ENCODE measurements at places on chromosomes 7 and 10. TPM values are rescaled to one million over a fixed set of nuclear protein-coding genes. Genes with fewer than 3 reads are reported as not detected.

Gene SLC29A3
- total RNA-seq = 3.9 TPM

Gene TAS2R5
- 0.26 TPM for total RNA-seq

Gene KLLN
- total RNA-seq = 0.23 TPM

Gene TAC1
- total RNA-seq = not detected

Gene ELN
- total RNA-seq = not detected

Gene CHST12
- total RNA-seq = 12.2 TPM

Gene UBTD1
- 32.3 TPM for total RNA-seq

Gene CFAP43
- total RNA-seq = 0.44 TPM

DNA sequence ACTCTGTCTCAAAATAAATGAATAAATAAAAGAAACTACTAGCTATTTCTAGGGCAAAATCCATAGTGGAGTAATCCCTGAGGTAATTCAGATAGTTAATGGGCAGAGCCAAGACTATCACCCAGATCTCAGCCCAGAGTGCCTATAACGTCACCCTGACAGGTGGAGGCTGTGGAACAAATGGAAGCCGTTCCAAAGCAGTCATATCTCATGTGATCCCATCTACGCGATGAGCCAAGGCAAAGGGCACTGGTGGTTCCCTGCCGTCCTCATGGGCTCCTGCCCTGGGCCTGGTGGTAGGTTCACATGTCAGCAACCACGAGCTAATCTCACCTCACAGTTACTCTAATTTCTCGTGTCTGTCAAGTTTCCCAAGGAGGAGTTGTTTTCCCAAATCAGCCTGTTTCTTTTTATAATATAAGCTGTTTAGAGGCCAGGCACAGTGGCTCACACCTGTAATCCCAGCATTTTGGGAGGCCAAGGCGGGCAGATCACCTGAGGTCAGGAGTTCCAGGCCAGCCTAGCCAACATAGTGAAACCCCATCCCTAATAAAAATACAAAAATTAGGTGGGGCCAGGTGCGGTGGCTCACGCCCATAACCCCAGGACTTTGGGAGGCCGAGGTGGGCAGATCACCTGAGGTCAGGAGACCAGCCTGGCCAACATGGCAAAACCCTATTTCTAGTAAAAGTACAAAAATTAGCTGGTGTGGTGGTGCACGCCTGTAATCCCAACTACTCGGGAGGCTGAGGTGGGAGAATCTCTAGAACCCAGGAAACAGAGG lies 22.5 kb upstream of the ASCC1 start:
- H3K27me3 ChIP-seq = no peaks in the 10 kb centered on the region
- peaks cover 9% of the 10 kb centered on the region for H3K36me3 ChIP-seq
- H3K4me3 ChIP-seq = no peak overlapping the region
- no peak overlapping the region for H3K27ac ChIP-seq

DNA sequence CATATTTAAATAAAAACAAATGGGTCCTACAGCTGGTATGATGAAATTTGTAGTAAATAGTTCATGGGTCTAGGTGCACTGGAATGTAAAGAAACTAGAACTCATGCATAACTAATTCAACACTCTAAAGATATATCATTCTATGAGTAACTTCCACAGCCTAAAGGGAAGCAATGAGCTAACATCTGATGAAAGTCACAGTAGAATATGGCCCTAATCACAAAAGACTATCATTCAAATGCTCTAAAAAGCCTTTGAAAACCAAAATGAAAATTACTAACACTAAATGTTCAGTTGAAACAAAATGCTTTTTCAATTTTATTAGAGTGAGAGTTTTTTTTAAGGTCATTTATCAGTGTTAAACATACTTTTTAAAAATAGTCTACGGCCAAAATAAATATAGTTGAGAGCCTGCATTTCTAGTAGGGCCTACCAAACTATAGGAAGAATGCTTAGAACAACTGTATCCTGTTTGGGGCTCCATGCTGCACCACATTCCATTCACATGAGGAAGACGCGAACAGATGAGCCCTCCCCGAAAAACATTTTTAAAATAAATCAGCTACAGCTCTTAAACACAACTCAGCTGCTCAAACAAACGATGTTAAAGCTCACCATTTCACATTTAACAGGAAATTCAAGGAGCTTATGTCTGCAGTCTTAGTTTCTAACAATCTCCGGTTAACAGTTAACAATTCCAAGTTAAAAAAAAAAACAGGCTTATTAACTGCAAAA lies 134.5 kb downstream of the NRBF2 start:
- H3K27ac ChIP-seq = peak overlapping the region; percentile 76
- peaks cover 3% of the 10 kb centered on the region for H3K36me3 ChIP-seq

- no peak for DNase-seq
- no peak overlapping the region for H3K27ac ChIP-seq
- peaks cover 6% of the 10 kb centered on the region for H3K4me1 ChIP-seq
- no peaks in the 10 kb centered on the region for H3K27me3 ChIP-seq
- H3K36me3 ChIP-seq = peaks cover 18% of the 10 kb centered on the region
These were observed 95.3 kb downstream of the LRRC4 start for GRCh38 chr7:127935847-127936376.

- no peak overlapping the region for H3K27ac ChIP-seq
- no peaks in the 10 kb centered on the region for H3K4me1 ChIP-seq
- no peak overlapping the region for H3K4me3 ChIP-seq
- H3K36me3 ChIP-seq = no peaks in the 10 kb centered on the region
- H3K27me3 ChIP-seq = no peaks in the 10 kb centered on the region
These were observed 145.2 kb downstream of the SUGCT start for GRCh38 chr7:40279991-40280390.

DNA sequence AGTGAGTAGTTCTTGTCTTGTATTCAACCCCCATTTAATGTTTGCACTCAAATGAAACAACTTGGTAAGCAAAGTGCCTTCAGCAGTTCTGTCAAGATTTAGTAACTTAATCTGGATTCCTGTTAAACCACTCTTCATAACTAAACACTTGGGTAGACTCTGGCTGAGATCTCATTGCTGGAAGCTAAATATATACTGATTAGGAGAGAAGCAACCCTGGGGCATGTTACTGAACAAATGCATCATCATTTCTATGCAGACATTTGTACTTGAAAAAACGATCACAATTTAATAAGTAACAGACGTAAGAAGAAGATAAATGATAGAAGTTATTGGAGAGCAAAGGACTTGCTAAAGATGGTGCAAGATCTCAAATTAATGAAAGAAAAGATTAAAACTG lies 308.4 kb upstream of the POM121L12 start:
- no peak overlapping the region for H3K4me3 ChIP-seq
- no peaks in the 10 kb centered on the region for H3K4me1 ChIP-seq
- DNase-seq = no peak
- H3K27me3 ChIP-seq = no peaks in the 10 kb centered on the region
- no peaks in the 10 kb centered on the region for H3K36me3 ChIP-seq

DNA sequence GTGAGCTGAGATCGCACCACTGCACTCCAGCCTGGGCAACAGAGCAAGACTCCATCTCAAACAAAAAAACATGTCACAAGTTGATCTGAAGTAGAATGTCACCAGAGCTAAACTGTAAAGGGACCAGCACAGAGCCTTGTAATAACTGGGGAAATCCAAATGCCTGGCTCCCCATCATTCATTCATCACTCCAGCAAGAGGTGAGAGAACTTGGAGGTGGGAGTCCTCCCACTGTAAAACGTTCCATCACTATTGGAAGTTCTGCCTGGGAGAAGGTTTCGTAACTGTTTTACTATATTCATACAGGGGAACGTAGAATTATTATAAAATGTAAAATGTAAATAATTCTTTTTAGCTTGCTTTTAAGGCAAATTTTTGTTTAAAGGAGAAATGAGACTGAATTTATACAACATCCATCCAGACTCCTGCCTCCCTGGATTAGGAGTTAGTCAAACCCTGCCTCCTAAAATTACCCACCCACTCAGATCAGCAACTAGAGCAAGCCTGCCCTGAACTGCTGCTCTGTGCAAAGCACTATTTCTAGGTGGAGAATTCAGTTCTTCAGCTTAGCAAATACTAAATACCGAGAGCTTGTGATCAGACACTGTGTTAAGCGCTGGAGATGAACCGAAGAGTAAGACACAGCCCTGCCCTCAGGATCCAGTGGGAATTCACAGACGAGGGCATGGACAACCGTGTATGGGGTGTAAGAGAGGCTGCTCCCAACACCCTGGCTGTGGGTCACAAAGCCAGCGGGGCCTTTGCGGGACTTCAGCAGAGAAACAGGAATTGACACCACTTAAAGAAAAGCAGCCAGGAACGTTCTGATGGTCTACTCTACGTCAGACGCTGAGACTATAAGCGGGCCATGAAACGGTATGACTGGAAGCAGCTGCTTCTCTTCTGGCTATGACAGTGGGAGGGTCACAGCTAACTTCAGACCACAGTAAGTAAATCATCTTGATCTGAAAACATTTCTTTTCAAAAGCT lies 208.3 kb downstream of the ZMYND11 start:
- H3K4me3 ChIP-seq = no peak overlapping the region
- no peak overlapping the region for H3K27ac ChIP-seq
- no peaks in the 10 kb centered on the region for H3K36me3 ChIP-seq
- H3K4me1 ChIP-seq = peaks cover 10% of the 10 kb centered on the region
- H3K27me3 ChIP-seq = no peaks in the 10 kb centered on the region

DNA sequence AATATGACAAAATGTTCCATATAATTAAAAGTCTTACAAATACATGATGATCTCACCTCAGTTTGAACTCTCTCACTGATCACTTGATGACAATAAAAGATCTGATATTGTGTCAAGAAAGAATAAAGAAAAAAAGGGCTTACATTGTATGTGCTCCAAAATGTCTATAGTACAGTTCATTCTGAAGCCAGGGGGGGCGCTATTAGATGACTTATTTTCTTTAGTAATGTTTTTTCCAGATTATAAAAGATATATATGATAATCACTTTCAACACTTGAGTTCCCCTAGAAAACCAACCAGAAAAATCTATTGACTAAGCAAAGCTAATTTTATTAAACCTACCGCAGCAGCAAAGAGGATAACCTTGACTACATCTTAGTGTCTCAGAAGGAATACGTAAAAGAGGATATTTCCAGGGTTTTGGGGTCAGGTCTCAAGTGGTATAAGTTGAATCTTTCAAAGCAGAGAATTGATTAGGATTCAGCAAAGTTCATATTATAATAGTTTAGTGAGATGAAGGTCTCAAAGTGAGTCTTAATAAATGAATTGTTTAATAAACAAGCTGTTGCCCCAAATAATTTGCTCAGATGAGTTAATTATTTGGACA lies 55.8 kb downstream of the PTN start:
- no peaks in the 10 kb centered on the region for H3K36me3 ChIP-seq
- no peaks in the 10 kb centered on the region for H3K4me1 ChIP-seq
- peak; percentile 34 for DNase-seq
- H3K27me3 ChIP-seq = peaks cover 15% of the 10 kb centered on the region
- no peak overlapping the region for H3K27ac ChIP-seq

- H3K27ac ChIP-seq = no peak overlapping the region
- no peaks in the 10 kb centered on the region for H3K36me3 ChIP-seq
- H3K4me1 ChIP-seq = no peaks in the 10 kb centered on the region
- DNase-seq = no peak
These were observed 66.1 kb downstream of the LRGUK start for GRCh38 chr7:134193240-134193639.

GRCh38 chr7:75033826-75034225 lies 39.8 kb downstream of the RCC1L start:
- no peak overlapping the region for H3K27ac ChIP-seq
- no peak overlapping the region for H3K4me3 ChIP-seq
- H3K27me3 ChIP-seq = no peaks in the 10 kb centered on the region
- DNase-seq = no peak
- H3K36me3 ChIP-seq = no peaks in the 10 kb centered on the region

DNA sequence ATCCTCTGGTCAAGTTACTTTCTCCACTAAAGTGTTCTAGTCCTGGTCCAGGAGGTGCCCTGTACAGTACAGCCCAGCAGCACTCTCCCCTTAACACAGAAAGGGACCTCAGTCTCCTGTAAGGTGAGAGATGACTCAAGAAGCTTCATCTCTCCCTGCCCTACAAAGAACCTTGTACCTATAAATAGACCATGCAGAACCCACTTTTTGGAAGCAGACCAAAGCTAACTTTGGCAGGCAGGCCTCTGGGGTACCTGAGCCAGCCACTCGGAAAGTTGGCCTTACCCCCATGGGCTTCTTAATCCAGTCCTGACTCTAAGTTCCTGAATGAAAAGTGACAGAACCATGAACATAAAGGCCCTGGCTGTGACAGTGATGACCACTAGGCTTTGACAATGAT lies 454.8 kb downstream of the KCNMA1 start:
- H3K27ac ChIP-seq = no peak overlapping the region
- peaks cover 31% of the 10 kb centered on the region for H3K4me1 ChIP-seq
- no peaks in the 10 kb centered on the region for H3K36me3 ChIP-seq
- no peaks in the 10 kb centered on the region for H3K27me3 ChIP-seq
- no peak overlapping the region for H3K4me3 ChIP-seq
- no peak for DNase-seq

DNA sequence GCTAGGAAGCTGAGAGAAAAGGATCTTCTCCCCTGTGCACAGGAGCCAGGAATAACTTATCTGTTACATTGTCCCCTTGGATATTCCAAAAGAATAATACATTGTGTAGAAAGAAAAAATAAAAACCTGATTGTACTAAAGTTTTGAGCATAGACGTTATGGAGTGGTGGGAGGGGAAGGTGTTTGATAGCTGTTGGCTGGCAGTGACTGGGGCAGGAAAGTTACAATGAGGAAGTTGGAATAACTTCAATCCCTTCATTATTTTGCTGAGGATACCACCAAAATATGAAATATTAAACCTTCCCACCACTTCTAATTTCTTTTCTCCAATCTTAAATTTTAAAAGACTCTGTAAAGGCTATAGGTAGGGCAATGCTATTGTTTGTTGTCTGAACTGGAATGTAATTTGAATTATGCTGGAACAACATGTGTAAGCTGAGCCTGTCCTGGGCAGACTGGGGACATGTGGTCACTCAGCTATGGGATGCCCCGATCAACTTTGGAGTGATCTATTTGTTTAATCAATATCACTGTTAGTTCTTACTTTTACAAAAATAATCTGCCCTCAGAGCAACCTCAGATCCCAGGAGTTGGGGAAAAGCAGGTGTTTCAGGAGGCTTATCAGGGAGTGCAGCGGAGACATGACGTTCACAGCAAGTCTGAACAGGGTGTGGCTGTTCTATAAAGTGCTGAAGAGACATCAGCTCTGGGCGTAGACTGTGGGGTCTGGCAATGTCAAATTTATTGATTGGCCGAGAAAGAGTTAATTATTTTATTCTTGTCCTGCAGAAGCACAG lies 20.8 kb downstream of the CYP3A43 start:
- H3K36me3 ChIP-seq = no peaks in the 10 kb centered on the region
- peaks cover 31% of the 10 kb centered on the region for H3K27me3 ChIP-seq
- no peak overlapping the region for H3K27ac ChIP-seq

Data from PC-3 (cell line).